ENCODE measurements at places on chromosomes 4 and X.
A peak's percentile ranks its signal among the peaks of the same experiment; 100 is the strongest.

DNA sequence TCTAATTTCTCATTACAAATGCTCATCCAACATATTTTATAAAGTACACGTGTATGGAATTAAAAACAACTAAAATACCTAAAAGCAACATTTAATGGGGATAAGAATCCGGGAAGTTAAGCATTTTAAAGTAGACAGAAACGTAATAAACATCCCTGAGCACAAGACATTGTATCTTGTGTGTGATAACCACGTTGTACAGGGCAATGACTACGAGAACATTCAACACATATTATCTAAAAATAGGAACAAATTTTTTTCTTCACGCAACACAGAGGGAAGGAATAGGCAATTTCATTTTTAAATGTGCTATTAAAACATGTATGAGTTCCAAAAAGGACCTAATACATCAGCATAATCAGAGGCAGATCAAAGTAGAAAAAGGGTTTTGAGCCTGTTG lies 49.5 kb downstream of the AMMECR1 start:
- no peak for DNase-seq

- peak; percentile 15 for DNase-seq
Measured at GRCh38 chr4:168304744-168305459, 13.7 kb downstream of the DDX60 start.

GRCh38 chr4:141497627-141498026 lies 138.8 kb upstream of the IL15 start:
- no peak for DNase-seq

GRCh38 chr4:148124512-148124911 lies 317.7 kb downstream of the NR3C2 start:
- no peak for DNase-seq
